ENCODE measurements at places on chromosomes 12 and 14.

DNA sequence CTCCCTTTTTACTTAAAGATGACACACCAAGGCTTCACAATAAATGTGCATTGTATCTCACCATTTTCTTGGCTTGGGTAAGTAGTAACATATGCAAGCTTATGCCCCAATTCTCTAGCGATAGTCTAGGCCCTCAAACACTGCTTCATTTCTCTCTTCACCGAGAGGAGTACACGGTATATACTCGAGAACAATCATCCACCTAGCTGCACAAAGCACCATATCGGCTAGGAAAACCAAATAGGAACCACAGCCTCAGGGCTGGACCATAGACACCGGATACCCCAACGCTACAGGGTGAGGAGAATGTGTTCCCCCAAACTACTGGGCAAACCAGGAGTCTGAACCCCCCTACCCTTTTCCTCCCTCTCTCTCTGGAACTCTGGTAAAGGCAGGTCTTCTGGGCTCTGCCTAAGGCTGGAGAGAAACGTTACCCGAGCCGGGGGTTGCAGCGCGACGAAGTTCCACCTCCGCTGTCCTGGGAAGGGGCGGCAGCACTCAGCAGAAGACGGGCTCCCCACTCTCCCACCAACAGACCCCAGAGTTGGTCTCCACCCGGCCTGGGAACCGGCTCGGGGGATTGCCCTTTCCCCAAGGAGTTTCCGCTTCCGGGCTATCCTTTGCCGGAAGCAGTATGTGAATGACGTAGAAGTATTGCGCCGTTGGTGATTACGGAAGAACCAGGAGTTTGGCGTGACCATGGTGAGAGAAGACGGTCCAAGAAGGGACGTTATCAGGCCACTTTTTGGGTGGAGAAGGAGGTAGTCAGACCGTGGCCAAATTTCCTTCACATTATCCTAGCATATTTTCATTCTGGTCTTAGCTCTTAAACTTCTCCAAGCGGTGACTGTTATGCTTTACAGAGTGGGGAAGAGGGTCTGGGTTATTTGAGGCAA lies at the start of the genes AREL1 and FCF1:
Gene AREL1 (minus strand): TSS at position 582 of the 896 bp plus-strand sequence. CDS start 27,465 bp downstream, outside the sequence.
Gene FCF1 (plus strand): TSS at position 646 of the 896 bp plus-strand sequence. CDS start 54 bp downstream, at position 700.
- peak; percentile 91 for DNase-seq

DNA sequence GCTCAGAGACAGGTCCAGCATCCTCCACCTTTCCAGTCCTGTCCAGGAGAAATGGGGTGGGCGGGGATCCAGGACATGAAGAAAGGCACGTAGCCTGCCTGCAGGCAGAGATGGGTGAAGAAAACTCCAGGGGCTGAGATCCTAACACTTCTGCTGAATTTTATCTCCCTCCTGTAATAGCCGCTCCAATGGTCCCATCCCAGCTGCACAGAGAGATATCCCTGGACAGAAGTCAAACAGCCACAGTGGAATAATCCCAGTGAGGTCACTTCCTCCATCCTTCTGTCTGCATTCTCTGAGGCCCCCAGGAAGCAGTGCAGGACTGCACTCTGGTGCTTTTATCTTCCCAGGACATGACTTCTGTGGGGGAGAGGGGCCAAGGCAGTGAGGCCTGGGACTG lies 26.3 kb downstream of the KRT18 start:
- DNase-seq, result no peak

GRCh38 chr14:91119556-91120311 lies 5.9 kb downstream of the DGLUCY start:
- DNase-seq, result peak; percentile 61

GRCh38 chr12:105400227-105400626 lies 69.7 kb downstream of the C12orf75 start:
- DNase-seq, result no peak

GRCh38 chr12:26539131-26539530 lies 293.9 kb downstream of the ITPR2 start:
- DNase-seq, result no peak

GRCh38 chr14:71645656-71646055 lies 286.6 kb upstream of the RGS6 start:
- DNase-seq, result no peak

DNA sequence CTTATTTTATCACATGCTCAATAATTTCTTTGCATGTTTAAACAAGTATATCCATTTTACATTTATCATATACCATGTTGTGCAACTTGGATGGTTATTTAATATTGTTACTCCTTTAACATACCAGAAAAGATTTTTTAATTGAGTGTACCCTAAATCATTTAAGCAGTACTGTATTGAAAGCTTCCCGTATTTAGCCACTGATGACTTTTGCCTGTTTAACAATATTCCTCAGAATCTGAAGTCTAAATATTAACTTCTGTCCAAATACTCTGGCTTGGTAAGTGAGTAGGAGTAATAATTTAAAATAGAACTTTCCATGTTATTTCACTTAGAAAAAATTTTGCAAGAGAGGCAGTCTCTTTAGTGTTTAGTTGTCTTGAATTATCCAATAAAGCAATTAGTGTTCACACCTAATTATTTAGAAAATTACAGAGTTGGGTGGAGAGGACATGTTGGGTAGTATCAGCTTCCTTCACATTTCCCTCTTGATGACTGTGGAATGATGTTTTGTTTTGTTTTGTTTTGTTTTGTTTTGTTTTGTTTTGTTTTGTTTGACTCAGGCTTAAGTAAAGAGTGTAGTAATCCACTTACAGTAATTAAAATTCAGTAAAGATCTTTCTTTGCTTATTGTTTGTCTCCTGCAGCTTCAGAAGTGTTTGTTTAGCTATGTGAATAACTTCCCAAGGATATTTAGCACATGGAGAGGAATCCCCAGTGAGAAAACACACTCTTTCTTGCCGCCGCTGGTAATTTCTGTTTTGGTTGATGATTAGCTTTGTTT lies 59.5 kb downstream of the DAAM1 start:
- DNase-seq, result no peak

DNA sequence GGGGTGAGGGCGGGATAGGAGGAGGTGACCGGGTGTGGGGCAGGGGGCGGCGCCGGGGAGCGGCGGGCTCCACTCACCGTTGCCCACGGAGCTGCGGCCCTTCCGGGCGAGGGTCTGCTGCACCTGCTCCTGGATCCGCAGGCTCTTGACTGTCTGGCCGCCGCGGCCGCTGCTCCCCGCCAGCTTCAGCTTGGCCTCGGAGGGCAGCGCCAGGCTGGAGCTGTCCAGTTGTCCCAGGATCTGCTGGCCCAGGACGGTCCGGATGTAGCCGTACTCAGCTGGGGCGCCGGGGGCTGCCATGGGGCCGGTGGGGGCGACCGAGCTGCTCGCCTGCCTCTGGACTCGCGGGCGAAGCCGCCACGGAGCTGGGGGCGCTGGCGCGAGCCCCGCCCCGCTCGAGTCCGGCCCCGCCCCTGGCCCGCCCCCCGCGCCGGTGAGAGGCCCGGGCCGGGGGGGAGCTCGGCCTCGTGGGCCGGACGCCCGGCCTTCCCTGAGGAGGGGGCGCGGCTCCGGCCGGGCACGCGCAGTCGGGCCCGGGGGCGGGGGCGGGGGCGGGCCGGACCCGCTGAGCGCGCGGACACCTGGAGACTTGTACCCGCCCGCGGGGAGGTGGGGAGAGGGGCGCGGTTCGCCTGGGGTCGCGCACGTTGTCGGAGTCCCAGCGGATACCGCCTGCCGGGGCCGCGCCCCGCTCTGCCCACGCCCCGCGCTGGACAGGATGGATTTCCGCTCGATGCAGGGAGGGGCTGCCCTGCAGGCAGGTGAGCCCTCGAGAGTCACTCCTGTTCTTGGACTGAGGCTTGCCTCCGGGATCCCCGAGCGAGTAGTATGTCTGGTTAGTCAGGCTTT lies at the start of gene PKP2:
Gene PKP2 (minus strand): TSS at position 346 of the 849 bp plus-strand sequence. CDS start 46 bp downstream, at position 300.
- no peak for DNase-seq

DNA sequence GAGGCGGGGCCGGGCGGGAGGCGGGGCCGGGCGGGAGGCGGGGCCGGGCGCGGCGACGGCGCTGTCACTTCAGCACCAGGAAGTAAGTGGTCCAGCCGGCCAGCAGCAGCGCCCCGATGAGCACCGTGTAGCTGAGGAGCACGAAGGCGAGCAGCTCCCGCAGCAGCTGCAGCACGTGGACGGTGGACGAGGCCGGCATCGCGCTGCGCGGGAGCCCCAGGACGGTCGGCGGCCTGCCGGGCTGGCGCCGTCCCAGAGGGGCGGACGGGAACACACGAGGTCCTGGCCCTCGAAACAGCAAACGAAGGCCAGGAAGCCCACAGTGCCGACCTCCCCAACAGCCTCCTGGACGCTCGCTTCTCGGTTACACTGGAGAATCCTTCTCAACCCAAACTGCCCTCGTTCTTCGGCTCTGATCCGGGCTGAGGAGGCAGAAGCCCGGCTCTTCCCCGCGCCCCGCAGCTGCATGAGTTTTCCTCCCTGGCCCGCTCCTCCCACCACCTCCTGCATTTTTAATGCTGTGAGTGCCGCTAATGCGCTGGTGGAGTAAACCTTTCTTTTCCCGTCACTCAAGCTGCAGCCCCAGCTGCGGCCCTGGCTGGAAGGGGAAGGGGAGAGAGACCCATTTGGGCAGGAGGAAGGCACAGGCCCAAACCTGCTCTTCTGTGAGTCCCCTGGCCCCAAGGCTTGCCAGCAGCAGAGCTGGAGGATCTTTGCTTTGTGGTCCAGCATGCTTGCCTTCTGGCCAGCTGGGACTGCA lies 694 bp upstream of the DIABLO start:
- no peak for DNase-seq

- peak; percentile 21 for DNase-seq
These were observed 77.0 kb upstream of the METAP2 start for GRCh38 chr12:95396849-95397468.

DNA sequence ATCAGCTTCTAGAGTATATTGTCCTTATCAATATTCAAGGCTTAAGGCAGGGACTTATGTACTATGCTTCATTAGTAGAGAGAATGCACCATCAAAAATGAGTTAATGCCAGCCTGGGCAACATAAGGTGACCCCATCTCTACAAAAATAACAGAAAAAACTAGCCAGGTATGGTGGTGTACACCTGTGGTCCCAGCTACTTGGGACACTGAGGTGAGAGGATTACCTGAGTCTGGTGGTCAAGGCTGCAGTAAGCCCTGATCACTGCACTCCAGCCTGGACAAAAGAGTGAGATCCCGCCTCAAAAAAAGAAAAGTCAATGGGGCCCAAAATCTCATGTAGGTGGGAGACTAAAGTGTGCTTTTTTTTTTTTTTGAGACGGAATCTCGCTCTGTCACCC lies 8.8 kb downstream of the PPP4R3A start:
- no peak for DNase-seq

- no peak for DNase-seq
These were observed 2.4 kb upstream of the SLC41A2 start for GRCh38 chr12:104960464-104960863.

GRCh38 chr14:42459171-42459685 lies 852.6 kb downstream of the LRFN5 start:
- no peak for DNase-seq

GRCh38 chr12:52413202-52413601 lies 7.1 kb upstream of the KRT82 start:
- DNase-seq, result no peak

DNA sequence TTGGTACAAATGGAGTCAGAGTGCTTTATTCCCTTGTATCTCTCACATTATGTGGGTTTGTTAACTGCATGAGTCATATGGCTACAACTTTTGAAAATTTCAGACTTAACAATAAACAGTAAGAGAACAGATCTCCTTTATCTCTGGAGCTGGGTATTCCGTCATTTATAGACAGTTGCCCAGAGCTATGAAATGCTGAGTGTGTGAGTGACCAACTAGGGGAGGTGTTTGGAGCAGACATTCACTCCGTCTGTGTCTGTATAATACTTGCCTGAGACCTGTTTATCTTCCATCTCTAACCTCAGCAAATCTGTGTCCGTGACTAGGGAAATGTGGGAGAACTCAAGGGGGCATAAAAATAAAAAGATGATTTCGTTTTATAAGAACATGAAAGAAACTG lies 279.9 kb upstream of the FAR2 start:
- no peak for DNase-seq

GRCh38 chr14:100540141-100540925 lies 46.9 kb downstream of the BEGAIN start:
- DNase-seq, result no peak

- DNase-seq, result no peak
These were observed 246.3 kb downstream of the PRKD1 start for GRCh38 chr14:29681316-29681715.

DNA sequence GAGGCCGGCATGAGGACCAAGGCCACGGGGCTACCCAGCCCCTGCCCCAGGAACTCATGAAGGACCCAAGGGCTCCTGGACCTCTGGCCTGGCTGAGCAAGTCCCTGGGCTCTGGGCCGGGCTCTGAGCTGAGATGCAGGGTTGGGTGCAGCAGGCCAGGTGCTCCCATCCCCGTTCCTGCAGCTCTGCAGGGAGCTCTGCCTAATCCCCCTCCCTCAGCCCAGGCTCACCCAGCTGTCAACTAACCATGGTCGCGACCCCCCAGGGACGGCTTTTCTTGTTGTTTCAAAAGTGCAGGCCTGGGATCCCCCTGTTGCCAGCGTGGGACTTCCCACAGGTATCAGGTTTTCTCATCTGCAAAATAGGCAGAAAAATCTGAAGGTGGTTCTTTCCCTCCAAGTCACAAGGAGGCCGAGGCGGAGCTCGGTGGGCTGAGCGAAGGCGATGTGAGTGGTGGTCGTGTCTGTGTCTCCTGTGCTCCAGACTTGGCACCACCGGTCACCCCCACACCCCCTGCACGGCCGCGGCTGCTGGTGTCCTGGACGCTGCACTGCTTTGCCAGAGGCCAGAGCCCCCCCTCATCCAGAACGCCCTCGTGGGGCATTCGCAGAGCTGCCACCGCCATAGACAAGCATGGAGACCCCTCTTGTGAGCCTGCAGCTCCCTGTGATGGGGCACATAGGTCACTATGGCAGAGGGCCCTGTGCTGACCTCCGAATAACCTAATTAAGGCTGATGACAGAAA lies 22.5 kb upstream of the GALNT9 start:
- no peak for DNase-seq

DNA sequence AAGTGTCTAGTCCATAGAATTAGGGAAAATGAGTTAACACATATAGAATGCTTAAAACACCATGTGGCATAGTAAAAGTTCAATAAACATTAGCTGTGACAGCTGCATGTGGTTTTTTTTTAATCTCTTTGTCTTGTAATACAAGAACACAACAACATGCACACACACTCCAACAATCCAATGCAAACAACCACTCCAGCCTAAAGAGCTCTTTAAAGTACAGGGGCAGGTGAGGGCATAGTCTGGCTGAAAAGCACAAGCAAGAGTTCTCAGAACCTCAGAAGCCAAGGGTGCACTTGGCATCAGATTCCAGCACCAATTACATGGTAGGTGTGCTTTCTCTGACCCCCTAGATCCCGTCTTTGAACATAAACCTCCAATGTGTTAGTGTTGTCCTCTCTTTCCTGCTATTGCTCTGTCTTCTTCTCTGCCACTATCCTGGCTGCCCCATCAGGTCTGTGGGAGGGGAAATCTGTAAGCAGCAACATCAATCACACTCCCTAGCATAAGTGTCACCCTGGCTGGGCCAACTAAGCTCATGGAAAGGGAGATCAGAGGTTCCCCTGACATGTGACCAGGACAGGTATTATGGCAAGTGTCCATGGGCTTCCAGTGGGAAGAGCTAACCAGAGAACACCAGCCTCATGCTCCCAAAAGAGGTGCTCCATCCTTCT lies 91.0 kb downstream of the SLC8A3 start:
- DNase-seq, result no peak

- no peak for DNase-seq
These were observed 320.8 kb upstream of the CCDC196 start for GRCh38 chr14:66165337-66165736.

GRCh38 chr12:16003460-16003859 lies 92.3 kb downstream of the DERA start:
- no peak for DNase-seq

All from inflammatory macrophage treated with lipopolysaccharide for 1 hour (primary cell).